ENCODE measurements at places on chromosomes 6 and 20.

DNA sequence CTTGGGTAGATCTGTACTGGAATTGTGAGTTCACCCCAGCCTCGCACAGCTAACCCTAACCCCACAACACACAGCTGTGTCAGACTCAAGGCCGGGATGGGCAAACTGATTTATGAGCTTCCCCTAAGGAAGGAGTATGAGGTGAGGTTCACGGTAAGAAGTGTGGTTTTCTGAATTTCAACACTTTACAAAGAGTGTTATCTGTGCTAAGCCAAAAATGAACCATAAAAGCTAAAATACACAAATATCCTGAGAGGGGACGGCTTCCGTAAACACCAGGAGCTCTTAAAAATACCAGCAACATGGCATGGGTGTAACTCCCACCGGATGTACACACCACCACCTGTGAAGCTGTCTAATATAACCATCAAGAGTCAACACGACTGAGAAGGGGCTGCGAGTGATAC lies 101.2 kb downstream of the ATP9A start:
- no peak for DNase-seq

DNA sequence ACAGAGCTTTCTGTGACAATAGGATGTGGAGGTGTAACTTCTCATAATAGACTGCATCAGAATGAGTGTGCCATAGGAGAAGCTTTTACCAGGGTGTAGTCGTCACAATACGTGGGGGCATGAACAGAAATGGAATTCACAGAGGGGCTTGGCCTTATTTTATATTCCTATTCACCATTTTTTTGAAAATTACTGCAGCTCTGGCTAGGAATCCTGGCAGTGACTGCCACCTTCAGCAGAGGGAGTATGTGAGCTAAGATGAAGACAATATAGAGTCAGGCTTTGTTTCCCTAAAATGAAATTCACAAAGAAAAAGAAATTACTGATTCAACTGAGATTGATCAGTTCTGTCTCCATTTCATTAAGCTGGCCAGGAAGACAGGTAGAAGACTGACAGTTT lies 13.9 kb downstream of the TOMM6 start:
- DNase-seq, result no peak

GRCh38 chr6:139374357-139375225 lies at the start of gene CITED2:
CITED2 (minus strand) TSS chr6:139374648; CDS start chr6:139373944, 704 bp downstream.
- peak; percentile 94 for DNase-seq

GRCh38 chr6:150029749-150030148 lies 4.4 kb upstream of the RAET1L start:
- no peak for DNase-seq

- DNase-seq, result no peak
Measured at GRCh38 chr20:36579996-36580545, 6.7 kb downstream of the TGIF2 start.

DNA sequence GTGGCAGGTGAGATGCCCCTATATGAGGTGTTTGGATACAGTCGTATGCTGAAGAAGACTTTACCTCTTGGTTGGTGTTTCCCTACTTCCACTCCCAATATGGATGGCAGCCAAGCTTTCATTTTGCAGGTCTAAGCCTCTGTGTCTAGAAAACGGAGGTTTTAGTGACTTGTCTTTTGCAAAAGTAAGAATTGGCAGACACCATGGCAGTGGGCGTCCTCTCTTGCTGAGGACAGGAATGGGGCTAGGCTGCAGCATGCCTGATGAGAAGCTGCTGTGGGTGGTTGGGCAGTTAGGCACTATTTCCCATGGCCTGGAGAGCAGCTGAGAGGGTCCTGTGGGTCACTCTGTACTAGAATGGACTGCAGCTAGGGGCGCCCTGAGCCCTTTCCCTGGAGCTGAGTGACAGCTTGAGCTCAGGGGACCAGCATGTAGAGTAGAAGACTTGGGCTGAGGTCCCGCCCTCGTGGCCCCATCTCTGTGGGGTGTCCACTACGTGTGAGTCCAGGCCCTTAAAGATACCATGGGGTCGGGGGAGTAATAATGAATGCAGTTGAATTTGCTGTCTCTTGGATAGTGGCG lies 127.4 kb downstream of the CDH26 start:
- DNase-seq, result no peak

GRCh38 chr6:160739955-160740354 lies 37.9 kb downstream of the PLG start:
- DNase-seq, result no peak
